ENCODE measurements at places on chromosomes 11 and 22. TPM values are rescaled to one million over a fixed set of nuclear protein-coding genes. Genes with fewer than 3 reads are reported as not detected.

DNA sequence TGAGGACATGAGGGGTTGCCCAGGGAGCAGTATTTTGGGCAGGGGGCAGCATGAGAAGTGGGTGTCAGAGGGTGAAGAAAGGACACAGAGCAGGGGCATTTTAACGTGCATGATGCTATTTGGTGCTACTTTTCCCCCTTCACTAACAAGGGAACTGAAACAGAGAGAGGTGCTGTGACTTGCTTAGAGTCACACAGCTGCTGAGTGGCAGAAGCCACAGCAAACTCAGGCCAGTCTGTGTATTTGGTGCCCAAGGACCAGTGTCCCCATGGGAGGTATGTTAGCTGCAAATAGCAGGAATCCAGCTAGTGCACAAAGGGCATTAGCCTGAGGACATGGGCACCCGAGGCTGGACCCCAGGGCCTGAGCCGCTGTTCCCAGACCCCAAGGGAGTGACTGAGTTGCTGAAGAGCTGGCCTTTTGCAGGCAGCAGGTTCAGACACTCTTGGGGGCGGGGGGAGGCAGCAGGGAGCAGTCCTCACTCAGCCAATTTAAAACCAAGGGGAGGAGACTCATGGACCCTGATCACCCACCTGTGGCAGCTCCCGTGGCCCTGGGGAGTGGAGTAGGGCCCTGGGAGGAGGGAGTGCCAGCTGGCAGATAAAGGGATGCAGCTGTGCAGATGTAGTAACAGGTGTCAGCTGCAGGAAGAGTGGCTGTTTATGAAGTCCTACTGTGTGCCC is 14.6 kb downstream of the PARVG start:
- no peak for DNase-seq

GRCh38 chr11:17855531-17856290 is 121.1 kb downstream of the KCNC1 start:
- DNase-seq: no peak

GRCh38 chr11:11968511-11969280 is 39.7 kb downstream of the DKK3 start:
- DNase-seq: no peak

The HIC2 gene
- total RNA-seq: 6.3 TPM

DNA sequence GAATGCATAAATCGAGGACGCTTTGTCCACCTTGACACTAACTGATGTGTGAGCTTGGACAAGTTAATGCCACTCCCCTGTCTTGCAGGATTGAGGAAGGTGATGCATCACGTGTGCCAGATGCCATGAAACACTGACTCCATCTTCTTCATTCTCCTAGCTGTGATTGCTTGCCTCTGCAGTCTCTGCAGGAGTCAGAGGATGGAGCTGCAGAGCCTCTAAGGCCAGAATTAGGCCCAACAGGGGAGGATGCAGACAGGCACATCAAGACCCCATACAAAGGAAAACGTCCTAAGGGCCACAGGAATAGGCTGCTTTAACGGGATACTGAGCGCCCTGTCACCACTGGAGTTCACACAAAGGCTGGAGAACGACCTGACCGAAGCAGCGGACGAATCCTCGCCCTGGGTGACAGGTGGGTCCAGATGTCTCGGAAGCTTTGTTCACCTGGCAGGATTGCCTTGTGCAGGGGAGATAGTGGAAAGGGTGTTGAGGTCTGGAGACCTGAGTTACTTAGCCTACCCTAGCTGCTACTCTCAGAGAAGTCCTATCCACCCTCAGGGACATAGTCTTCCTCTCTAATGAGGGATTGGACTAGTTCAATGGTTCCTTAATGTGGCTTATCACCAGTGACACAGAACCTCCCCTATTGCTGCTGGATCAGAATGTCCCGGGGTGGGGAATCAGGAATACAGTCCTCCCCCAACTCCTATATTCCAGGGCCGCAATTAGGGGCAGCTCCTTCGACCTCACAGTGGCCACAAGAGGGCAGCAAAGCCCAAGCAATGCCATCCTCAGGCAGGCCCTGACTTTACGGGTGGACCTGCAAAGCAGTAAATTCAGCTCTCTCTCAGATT is 32.4 kb downstream of the DBX1 start:
- peak; percentile 81 for DNase-seq

GRCh38 chr22:23071230-23072076 is 1.1 kb downstream of the GNAZ start:
- DNase-seq: peak; percentile 59

The HARBI1 gene
- total RNA-seq: 2.8 TPM
